Naive thymus-derived CD4-positive, alpha-beta T cell (primary cell): ENCODE measurements at places on chromosomes 3 and 15.

DNA sequence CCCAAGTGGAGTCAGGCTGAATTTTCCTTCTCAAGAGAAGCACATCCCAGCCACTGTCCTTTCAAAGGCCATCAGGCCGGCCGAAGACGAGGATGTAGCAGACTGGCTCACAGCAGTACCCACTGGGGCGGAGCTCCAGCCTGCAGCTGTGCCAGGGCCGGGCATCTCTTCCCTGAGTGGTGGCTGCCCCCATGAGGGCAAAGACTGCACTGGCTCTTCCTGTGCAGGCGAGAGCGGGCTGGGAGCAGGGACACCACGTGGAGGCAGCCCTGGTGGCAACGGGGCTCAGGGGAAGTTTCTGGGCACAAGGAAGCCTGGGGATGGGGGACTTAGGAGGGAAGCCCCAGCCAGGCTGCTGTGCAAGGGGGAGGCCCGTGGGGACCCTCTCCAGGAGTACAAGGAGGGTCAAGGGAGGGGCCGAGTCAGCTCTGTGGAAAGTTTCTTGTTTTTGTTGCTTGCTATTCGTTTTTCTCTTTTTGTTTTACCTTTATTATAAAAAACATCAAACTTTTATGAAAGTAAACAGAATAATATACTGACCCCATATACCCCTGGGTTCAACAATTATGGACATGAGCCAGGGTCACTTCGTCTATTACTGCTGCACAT is 66.1 kb downstream of the RPN1 start:
- no peaks in the 10 kb centered on the region for H3K27me3 ChIP-seq
- no peak overlapping the region for H3K4me3 ChIP-seq
- no peaks in the 10 kb centered on the region for H3K36me3 ChIP-seq
- H3K27ac ChIP-seq = no peak overlapping the region
- no peaks in the 10 kb centered on the region for H3K4me1 ChIP-seq

GRCh38 chr3:25036633-25037032 is 391.4 kb upstream of the RARB start:
- no peaks in the 10 kb centered on the region for H3K36me3 ChIP-seq
- no peak overlapping the region for H3K4me3 ChIP-seq
- H3K4me1 ChIP-seq = no peaks in the 10 kb centered on the region
- no peak overlapping the region for H3K27ac ChIP-seq
- H3K27me3 ChIP-seq = no peaks in the 10 kb centered on the region

DNA sequence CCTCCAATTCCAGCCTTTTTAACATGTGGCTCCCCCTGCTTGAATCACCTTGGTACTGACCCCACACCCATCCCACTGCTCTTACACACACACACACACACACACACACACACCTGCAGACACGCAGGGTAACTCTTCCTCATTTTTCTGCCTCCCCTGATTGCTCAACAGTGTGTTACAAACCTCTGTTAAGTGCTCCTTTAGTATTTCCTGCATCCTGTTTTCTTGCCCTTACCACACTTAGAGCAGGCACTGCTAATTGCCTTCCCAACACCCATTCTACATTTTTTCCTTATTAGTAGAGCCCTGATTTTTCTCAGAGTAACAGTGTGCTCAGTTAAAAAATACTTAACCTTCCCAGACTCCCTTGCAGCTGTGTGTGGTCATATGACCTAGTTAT is 184.0 kb downstream of the EBLN2 start:
- no peak overlapping the region for H3K4me3 ChIP-seq
- no peaks in the 10 kb centered on the region for H3K4me1 ChIP-seq
- DNase-seq = no peak
- H3K27ac ChIP-seq = no peak overlapping the region
- H3K36me3 ChIP-seq = no peaks in the 10 kb centered on the region
- H3K27me3 ChIP-seq = no peaks in the 10 kb centered on the region

GRCh38 chr3:53534676-53535400 is 40.4 kb downstream of the CACNA1D start:
- H3K4me3 ChIP-seq = no peak overlapping the region
- H3K27ac ChIP-seq = no peak overlapping the region
- no peaks in the 10 kb centered on the region for H3K4me1 ChIP-seq
- no peak for DNase-seq
- no peaks in the 10 kb centered on the region for H3K36me3 ChIP-seq

DNA sequence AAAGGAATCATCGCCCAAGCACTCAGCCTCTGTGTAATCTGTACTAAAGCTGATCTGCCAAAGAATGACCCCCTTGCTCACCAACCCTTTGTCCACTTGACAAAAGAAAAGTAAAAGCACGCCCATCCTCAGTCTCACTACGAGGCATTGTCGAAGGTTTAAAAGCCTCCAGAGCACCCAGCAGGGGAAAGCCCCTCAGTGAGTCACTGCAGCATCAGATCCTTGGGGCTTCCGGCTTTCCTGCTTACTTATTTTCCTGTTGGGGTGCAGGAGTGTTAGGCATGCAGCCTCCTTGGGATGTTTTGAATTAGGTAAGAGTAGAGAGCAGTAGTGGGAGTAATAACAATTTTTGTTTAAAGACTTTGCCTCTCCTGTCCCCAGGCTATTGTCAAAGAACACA is 216.1 kb downstream of the MTHFS start:
- no peaks in the 10 kb centered on the region for H3K27me3 ChIP-seq
- H3K36me3 ChIP-seq = no peaks in the 10 kb centered on the region
- no peaks in the 10 kb centered on the region for H3K4me1 ChIP-seq
- no peak for DNase-seq
- H3K27ac ChIP-seq = no peak overlapping the region

GRCh38 chr3:71936681-71937080 is 151.7 kb upstream of the PROK2 start:
- DNase-seq = no peak
- H3K4me1 ChIP-seq = no peaks in the 10 kb centered on the region
- no peak overlapping the region for H3K27ac ChIP-seq

GRCh38 chr3:144556392-144556791 is 584.8 kb downstream of the DIPK2A start:
- H3K36me3 ChIP-seq = no peaks in the 10 kb centered on the region
- no peaks in the 10 kb centered on the region for H3K27me3 ChIP-seq
- no peak overlapping the region for H3K4me3 ChIP-seq
- no peak for DNase-seq

- no peak overlapping the region for H3K4me3 ChIP-seq
- H3K36me3 ChIP-seq = no peaks in the 10 kb centered on the region
- no peak for DNase-seq
- H3K4me1 ChIP-seq = no peaks in the 10 kb centered on the region
- H3K27me3 ChIP-seq = no peaks in the 10 kb centered on the region
Observed at GRCh38 chr15:67050062-67050461, 15.3 kb upstream of the SMAD3 start.

DNA sequence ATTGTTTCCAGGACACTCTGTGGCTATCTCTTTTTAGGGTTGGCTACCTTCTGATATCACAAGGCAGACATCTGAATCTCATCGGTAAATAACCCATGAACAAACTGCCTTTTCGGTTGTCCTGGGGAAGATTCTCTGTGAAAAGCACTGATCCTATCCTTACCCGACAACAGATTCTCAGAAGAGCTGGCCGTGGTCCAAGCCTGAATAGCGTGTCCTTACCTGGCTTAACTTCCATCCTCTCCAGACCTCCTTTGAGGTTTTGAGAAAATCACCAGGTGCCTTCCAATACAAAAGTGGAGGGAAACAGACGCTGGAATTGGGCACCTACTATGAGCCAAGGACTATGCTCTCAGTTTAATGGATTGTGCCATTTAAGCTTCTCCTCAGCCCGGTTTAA is 87.4 kb upstream of the ARHGEF3 start:
- H3K4me3 ChIP-seq = no peak overlapping the region
- no peaks in the 10 kb centered on the region for H3K36me3 ChIP-seq
- H3K27me3 ChIP-seq = no peaks in the 10 kb centered on the region
- H3K27ac ChIP-seq = no peak overlapping the region

- peaks cover 29% of the 10 kb centered on the region for H3K36me3 ChIP-seq
- H3K27me3 ChIP-seq = no peaks in the 10 kb centered on the region
- H3K4me3 ChIP-seq = no peak overlapping the region
- DNase-seq = no peak
Observed at GRCh38 chr15:40982855-40983254, 29.6 kb downstream of the CHAC1 start.
